Amygdala (tissue), 56 donors: ENCODE measurements at places on chromosomes 12 and 14.

DNA sequence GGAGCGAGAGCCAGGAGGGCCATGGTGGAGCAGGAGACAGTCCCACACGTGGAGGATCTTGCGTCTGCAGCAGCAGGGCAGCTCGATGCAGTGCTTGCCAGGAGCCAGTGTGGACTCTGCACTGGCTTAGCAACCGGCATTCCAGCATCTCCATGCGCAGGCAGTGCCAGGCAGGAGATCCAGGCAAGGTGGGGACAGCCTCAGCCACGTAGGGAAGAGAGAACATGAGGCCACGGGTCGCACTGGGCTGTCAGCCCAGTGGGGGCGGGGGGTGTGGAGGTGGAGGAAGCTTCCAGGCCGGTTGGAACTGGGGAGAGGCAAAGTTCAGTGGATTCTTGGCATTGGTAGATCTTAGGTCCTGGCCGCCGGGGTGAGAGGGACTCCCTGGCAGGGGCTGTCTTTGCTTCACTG, 121.0 kb upstream of the EVL start:
- DNase-seq: no peak

- no peak for DNase-seq
Measured at GRCh38 chr14:34498684-34499412, 36.8 kb upstream of the SPTSSA start.

- no peak for DNase-seq
Measured at GRCh38 chr14:74575507-74575906, 36.5 kb downstream of the LTBP2 start.

GRCh38 chr14:72783741-72784140, 110.2 kb downstream of the DPF3 start:
- DNase-seq: no peak
